OCI-LY7 (cell line): ENCODE measurements at places on chromosomes 3 and 15.
A peak's percentile ranks its signal among the peaks of the same experiment; 100 is the strongest.

- no peak for DNase-seq
These were observed 370.5 kb downstream of the RORA start for GRCh38 chr15:60858511-60859070.

DNA sequence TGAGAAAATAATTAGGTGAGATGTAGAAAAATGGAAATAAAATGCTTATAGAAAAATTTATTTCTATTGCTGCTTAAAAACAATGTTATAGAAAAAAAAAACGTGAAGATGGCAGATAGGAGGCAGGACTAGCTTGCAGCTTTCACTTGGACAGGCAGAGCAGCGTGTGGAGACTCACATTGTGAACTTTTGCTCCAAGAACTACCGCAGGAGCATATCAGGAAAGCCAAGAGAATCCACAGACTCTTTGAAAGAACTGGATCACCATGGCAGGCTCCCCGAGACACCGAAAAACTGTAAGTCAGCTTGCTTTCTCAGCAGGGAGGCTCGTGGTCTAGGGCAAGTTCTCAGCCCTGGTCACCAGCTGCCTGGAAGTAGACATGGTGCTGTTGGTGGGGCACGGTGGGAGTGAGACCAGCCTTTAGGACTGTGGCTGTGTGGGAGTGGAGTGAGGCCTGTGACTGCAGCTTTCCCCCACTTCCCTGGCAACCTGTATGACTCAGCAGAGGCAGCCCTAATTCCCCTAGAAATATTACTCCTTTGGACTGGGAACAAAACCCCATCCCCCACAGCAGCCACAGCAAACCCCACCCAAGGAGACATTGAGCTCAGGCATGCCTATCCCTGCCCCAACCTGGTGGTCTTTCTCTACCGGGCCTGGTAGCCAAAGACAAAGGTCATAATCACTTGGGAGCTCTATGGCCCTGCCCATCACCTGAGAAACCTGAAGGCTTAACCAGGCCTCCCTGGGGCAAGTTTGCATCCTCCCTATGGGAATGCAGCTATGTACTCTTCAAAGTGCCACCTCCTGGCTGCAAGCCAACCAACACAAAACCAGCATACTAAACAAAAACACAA lies 22.8 kb downstream of the STRIT1 start:
- DNase-seq: peak; percentile 11

DNA sequence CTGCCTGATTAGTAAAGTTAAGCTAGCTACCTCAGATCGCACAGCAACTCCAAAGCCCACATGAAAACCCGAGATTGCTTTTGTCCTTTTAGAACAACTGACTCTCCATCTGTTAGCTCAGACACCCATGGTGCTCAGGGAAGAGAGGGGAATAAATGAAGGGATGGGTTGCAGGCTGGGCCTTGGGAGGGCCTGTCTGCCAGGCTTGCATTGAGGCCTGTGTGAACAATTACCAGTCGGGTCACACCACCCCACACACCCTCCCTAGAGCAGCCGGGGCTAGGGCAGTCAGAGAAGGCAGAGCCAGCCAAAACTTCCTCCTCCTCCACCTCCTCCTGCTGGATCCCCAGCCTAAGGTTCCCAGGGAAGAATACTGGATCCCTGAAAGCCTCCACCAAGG lies 8.8 kb upstream of the PRKAR2A start:
- DNase-seq: no peak

GRCh38 chr15:31100738-31101137 lies 787 bp downstream of the TRPM1 start:
- DNase-seq: no peak

DNA sequence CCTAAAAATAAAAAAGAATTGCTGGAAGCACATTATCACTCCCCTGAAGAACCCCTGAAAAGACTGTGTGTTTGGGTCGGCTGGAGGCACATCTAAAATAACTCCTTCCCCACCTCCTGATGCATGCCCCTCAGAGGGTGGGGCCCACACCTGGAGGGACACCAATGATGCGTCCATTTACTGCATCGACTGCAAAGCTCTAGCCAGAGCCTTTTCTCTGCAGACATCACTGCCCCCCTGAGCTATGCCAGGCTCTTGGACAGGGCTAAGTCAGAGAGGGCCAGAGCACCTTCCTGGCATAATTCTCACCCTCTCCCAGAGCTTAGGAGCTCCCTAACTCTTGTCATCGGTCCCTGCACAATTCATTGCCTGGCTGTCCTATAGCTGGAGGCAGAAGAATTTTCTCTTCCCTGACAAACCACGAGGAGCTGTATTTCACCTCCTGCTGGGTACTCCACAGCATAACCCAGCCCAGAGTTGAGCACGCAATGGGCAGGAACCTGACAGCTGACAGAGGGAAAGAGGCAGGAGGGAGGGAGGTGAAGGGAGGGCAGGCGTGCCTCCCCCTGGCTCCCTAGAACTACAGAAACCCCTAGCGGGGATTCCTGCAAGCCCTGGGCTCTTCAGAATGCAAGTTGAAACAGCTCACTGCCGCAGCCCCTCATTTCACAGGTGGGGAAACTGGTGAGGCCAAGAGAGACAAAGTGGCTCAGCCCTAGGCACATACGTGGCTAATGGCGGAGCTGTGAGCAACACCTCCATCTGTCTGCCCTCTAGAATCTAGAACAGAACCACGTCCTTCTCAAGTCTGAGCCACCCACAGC lies 46.6 kb downstream of the XXYLT1 start:
- no peak for DNase-seq

DNA sequence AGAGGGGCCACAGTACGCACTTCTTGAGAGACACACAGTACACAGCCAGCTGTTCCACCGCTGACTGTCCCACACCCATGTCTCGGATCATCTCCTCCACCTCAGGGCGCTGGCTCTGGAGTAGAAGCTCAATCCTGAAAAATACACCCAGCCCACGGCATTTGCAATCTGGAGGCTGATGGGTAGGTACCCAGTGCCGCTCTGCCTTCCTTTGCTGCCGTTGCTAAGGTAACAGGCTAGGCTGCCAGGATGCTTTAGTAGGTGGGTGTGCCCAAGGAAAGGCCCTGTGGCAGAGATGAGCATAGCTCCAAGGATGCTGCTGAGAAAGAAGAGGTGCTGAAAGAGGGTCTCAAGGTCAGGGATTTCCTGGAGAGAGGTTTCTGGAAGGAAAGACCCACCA lies 14.6 kb downstream of the TRAIP start:
- DNase-seq: no peak

GRCh38 chr3:12901623-12902045 lies 60.3 kb upstream of the RPL32 start:
- peak; percentile 60 for DNase-seq

DNA sequence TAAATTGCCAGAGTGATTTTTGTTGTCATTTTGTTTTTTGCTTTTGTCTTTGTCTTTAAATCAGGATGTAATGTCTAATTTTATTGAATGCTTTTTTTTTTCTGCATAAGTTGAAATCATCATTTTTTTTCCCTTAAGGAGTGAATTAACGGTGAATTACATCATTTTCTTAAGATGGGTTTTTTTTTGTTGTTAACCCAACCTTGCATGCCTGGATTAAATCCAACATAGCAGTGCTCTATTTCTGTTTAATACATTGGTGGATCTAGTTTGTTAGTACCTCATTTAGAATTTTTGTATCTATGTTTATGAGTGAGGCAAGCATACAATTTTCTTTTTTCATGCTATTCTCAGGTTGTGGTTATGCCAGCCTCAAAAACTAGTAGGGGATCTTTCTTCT lies 186.4 kb upstream of the TMC3 start:
- DNase-seq: no peak

GRCh38 chr3:11583638-11584046 lies 60.1 kb downstream of the VGLL4 start:
- no peak for DNase-seq

DNA sequence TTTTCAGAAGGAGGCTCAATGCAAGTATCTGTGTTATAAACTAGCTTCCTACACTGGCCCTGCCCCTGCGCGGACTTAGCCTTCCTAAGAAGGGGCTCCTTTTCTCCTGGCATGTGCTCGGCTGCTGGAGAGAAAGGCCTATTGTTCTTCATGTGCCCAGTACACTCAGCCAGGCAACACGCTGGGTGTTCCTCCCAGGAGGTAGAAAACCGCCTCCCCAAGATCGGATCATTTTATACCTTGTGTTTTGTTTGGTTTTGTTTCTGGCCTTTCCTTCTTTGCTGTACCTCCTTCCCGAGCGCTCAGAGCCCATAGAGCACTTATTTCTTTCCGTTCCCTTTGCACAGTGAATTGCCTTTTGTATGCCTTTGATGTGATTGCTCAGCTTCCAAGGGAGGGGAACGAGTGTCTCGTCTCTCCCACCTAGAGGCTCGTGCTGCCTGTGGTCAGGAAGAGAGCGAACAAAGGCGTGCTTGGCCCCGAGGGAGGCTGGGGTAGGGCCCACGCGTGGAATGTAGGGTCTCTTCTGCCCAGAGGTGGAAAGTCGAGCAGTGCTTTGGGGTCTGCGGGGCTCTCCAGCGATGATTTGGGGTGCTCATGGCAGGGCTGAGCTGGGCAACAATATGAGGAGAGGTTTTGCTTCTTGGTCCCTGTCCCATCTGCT lies 30.0 kb downstream of the CCNL1 start:
- DNase-seq: no peak

DNA sequence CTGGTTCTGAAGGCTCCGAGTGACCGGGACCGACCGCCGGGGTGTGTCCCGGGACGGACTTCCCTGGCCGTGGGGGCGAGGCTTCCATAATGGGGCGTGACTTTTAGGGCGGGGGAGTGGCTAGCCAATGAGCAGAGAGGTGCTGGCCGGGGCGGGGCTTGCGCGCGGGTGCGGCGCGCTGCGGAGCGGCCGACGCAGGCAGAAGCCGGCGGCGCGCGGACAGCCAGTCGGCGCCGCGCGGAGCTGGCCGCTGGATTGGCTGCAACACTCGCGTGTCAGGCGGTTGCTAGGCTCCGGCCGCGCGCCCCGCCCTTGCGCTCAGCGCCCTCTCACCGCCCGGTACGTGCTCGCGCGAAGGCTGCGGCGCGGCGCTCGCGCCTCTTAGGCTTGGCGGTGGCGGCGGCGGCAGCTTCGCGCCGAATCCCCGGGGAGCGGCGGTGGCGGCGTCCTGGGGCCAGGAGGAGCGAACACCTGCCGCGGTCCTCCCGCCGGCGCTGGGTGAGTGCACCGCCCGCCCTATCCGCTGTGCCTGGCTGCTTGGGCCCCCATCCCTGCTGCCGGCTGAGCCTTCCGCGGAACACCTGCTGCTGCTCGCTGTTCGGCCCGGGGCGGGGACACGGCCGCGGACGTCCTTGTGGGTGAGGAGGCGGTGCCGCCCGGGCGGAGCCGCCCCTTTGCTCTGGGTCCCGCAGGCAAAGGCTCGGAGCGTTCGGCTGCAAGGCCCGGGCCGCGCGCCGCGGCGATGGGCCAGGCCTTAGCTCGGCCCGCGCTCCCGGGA lies at the start of gene DAG1:
Gene DAG1 (plus strand): TSS at position 332 of the 778 bp plus-strand sequence. CDS start 40,268 bp downstream, outside the sequence.
- DNase-seq: peak; percentile 97

DNA sequence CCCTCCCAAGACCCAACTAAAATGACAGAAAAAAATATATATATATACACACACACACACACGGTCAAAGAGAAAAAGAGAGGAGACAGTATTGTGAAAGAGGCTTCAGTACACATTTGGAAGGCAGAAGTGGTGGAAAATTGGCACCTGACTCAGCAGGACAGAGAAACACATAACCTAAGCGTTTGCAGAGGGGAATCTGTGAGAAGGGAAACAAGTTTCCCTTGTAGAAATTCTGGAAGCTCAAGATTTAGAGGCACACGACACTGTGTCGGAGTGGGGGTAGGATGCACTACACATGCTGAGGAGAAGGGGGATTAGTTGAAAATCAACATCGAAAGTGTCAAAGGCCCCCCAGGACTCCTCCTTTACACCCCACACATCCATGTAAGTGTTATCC lies 53.1 kb downstream of the PAK2 start:
- DNase-seq: no peak

GRCh38 chr15:53979051-53979788 lies 979 bp downstream of the UNC13C start:
- no peak for DNase-seq

- peak; percentile 45 for DNase-seq
These were observed 9.2 kb upstream of the HLTF start for GRCh38 chr3:149095487-149095886.

DNA sequence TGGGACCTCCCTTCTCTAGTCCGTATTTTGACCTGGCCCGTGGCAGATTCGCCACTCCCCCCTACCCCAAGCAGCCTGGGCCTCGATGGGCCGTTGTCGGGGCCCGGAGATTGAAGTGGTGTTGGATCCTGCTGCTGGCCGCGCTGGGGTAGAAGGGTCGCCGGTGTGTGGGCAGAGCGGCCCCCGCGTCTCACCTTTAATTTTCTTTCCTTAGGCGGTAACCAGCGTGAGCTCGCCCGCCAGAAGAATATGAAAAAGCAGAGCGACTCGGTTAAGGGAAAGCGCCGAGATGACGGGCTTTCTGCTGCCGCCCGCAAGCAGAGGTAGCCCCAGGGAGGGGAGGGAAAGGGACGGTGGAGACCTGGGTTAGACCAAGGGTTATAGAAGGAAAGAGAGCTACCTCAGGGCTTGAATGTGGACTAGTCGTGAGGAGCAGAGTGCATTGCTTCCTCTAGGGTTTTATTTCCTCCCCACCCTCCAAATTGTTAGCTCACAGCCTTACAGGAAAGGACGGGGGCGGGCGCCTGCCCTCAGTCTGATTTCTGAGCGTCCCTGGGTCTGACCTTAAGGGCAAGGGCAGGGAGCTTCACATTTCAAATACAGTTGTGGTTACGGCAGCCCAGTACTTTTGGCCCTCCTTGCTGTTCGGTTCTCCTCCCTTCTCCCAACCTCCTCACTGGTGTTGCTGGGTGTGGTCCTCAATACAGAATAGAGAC lies 799 bp downstream of the SERF2 start:
- peak; percentile 60 for DNase-seq

DNA sequence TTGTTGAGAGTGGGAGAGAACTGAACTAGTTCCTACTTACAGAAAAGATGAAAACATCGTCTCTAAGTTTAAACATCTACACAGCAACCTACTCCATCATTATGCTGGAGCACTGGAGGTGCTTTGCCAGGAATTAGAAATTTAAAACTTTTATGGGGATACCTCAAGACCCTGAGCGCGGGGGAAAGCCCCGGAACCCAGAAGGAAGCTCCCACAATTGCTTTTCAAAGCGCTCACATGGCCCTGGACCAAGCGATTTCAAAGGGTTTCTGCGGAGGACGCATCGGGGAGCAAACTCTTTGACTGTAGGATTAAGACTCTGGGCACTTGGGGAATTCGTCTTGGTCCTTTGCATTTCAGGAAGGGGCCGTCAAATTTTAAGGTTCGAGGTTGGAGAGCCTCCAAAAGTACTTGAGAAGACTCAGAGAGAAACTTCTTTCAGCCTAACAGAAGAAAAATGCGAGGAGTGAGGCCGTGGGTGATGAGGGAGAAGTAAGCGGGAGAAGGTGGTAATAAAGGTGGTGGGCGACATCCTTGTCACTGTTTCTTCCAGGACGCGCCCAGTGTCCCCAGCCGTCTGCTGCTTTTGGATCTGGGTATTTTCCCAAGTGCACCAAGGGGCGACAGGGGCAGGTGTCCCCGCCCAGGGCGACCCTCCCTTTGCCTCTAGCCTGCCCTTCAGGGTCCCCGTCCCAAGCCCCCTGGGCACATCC lies 591 bp downstream of the PROK2 start:
- DNase-seq: no peak

DNA sequence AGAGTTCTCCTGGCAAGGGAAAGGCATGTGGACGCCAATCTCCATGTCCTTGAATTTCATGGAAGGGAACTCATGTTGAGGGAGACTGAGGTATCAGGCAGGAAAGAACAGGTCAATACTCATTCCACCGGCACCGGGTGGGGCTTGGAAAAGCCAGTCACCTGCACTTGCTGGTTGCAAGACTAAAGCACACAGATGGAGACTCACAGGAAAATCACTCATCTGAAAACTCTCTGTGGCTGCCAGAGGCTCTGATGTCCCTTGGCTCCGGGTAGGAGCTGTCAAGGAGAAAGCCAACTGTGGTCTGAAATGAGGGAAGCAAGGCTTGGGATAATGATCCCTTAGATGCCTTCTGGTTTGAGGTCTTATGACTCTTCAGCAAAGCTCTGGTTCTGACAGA lies 8.7 kb upstream of the CGNL1 start:
- DNase-seq: no peak
